ENCODE measurements at places on chromosomes 12 and 14.

GRCh38 chr12:56154246-56154771 lies 1.9 kb downstream of the MYL6B start:
- DNase-seq: no peak

DNA sequence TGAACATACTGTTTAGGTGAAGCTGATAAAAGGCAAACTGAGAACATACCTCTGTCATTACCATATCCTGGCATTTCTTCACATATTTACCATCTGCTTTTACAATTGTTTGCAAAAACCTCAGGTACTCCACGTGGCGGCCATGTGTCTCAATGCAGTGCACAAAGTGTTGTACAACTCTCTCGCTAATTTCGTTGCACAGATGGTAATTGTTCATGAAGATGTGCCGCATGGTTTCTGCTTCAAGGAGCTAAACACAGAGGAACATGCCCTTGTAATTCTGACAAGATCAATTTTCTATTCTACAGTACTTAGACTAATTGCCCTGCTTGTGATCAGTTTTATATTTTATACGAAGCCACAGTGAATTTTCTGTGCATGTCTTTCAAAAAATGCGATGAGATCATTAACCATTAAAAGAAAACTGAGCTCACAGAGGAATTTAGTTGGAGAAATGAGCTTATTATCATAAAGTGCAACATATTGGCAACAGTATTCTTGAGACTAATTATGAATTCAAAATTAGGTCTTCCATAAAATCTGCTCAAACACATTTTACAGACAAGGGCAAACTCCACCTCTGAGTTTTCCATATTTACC lies 233.8 kb downstream of the ITPR2 start:
- DNase-seq: no peak

GRCh38 chr14:62501021-62501750 lies 544.1 kb downstream of the KCNH5 start:
- DNase-seq: no peak

DNA sequence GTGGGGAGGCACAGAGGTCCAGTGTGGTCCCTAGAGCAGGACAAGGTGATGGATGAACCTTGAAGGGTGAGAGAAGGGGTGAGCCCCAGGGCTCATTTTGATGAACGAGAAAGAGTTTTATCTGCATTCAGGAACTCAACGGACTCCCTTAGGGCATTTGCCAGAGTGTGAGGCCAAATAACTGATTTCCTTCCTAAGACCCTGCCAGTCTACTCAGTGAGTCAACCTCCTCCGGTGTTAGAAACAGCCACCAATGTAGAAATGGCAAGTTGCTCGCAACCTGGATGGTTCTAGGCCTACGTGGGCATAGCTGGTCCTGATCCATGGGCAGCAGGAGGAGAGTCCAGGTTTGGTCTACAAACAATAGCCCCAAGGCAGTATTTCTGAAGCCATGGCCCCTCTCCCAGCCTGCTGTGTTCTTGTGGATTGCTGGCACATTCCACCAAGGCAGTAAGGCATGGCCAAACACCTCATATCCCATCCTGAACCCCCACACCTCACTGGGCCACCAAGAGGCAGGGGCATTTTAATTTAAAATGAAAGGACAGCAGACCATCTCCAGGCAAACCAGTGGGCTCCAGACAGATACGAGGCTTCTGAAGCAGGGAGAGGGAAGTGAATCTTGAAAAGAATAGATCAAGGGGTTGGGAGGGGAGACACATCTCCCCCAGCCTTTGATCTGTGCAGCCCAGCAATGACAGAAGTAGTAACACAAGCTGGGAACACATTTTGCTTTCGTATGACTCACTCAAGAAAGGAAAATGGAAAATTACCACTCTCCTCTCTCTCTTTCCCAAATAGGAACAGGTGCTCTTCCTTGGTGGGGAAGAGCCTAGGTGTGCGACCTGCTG lies 25.4 kb upstream of the TESC start:
- no peak for DNase-seq

DNA sequence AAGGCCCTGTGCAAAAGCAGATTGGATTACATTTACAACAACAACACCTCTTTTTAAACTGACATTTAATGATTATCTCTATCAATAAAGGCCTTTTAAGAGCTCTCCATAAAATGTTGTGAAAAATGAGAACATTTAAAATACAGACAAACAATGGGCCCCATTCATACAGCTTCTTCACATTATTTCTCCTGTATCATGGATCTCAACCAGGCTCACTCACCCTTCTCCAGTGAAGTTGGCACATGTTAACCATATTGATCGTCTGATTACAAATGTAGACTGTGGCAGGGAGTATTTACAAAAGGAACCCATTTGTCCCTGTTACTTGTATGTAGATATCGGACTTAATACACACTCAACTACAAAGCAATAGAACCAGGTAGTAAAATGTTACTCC lies 220.2 kb upstream of the BTG1 start:
- no peak for DNase-seq

- DNase-seq: no peak
These were observed 12.8 kb downstream of the DIP2B start for GRCh38 chr12:50517421-50518048.

DNA sequence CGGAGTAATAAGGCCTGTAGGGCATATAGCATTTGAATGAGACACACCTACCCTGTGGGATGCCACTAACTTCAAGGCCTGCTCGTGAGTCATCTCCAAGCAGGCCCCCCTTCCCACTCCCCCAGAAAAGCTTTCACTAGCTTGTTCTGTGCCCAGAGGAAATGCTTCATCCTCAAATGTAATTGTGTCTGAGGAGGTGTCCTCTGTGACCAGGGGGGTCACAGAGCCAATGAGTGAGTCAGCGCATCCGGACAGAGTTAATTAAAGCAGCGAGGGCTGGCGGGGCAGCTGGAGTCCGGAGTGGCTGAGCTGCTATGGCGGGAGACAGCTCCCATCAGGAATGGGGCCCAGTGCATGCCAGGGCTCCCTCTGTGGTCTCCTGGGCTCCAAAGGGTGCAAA lies 27.0 kb upstream of the ESRRB start:
- DNase-seq: peak; percentile 49

DNA sequence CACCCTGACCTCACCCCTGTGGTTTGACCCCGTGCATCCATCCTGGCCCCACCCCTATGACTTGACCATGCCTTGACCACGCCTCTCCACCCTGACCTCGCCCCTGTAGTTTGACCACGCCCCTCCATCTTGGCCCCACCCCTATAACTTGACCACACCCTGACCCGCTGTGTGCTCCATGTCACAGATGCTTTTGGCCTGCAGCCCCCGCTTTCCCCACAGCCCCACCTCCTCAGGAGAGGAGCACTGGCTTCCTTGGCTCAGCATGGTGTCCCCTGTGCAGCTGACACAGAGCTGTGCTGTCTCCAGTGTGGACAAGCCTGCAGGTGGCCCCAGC lies 269.9 kb upstream of the SFSWAP start:
- DNase-seq: no peak

DNA sequence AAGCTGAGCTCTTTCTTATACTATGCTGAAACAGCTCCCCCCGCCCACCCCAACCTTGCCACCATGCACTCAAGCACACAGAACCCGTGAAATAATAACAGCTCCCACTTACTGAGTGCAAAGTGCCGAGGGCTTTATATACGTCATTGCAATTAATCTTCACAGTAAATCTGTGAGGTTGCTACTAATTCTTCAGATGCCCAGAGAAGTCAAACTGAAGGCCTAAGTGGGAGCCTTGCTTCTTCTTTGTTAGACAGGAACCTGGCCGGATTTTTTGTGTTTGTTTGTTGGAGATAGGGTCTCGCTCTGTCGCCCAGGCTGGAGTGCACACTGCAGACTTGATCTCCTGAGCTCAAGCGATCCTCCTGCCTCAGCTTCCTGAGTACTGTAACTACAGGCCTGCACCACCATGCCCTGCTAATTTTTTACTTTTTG lies 34.0 kb downstream of the VCPKMT start:
- DNase-seq: no peak

DNA sequence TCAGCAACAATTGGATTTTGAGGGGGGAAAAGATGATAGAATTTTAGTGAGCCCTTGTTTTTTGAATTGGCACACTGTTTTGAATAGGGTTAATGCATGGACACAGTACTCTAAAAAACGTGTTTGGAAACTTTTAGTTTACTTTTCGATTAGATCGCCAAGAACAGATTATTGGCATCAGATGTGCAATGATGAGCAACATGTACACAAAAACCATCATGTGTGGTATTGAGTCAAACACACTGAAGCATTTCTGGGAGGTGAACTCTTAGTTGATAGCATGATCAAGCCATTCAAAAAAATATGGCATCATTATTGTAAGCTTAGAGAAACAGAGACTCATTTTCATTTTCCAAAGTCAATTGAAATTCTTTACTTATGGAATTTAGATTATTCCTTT lies 329.2 kb downstream of the ADAMTS20 start:
- DNase-seq: no peak

GRCh38 chr14:74569806-74570591 lies 42.0 kb downstream of the LTBP2 start:
- DNase-seq: no peak

DNA sequence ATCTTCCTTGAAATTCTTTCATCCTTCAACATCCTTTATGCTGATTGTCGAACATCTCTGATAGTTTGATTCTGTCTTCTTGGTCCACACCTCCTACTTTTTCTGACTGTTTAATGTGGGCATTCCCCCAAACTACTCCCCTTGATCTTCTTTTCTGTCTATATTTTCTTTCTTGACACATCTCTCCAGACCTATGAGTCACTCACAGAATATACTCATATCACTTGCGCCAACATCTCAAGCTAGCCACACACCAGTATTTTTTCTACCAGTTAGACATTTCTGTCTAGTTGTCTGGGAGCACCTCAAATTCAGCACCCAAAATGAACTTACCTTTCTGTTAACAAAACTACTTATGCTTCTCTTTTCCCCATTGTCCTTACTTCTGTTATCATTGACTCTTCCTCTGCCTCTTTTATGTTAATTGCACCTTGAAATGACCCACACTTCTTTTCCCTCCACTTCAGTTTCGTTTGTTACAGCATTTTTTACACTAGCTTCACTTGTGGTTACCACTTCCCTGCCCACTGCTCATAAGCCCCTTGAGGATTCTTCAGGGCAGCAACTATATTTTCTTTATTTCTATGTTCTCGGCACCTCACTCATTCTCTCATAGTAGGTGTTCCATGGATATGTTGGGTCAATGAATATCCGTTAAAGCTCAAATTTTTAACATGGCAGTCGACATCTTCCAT lies 33.5 kb downstream of the TSHR start:
- no peak for DNase-seq

DNA sequence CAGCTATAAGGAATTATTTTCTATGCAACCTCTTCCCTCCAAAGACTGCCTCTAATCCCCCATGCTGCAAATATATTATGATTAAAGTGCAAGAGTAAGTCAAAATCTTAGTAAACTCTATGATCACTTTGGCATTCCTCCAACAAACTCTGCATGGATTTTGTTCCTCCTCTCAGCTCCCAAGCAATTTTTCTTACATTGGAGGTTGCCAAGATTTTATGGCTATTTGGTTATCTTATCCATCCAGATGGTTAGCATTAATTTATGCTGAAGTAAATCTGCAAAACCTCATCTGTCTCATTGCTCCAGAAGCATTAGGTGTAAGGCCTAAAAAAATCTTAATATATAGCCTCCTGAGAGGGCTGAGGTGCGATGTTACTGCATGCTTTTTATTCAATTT lies 228.1 kb downstream of the CHST11 start:
- DNase-seq: no peak

- no peak for DNase-seq
These were observed 41.6 kb downstream of the DEGS2 start for GRCh38 chr14:100117633-100118395.

DNA sequence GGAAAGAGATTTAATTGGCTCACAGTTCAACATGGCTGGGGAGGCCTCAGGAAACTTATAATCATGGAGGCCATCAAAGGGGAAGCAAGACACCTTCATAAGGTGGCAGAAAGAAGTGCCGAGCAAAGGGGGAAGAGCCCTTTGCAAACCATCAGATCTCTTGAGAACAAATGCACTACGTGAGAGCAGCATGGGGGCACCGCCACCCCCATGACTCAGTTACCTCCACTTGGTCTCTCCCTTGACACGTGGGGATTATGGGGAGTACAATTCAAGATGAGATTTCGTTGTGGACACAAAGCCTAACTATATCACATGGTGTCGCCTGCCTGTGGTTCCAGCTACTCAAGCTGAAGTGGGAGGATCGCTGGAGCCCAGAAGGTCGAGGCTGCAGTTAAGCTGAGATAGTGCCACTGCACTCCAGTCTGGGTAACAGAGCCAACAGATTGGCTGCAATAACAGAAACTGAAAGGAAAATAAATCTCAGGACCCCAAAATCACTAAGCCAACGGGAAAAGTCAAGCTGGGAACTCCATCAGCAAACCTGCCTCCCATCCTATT lies 10.0 kb upstream of the CDCA4 start:
- no peak for DNase-seq

DNA sequence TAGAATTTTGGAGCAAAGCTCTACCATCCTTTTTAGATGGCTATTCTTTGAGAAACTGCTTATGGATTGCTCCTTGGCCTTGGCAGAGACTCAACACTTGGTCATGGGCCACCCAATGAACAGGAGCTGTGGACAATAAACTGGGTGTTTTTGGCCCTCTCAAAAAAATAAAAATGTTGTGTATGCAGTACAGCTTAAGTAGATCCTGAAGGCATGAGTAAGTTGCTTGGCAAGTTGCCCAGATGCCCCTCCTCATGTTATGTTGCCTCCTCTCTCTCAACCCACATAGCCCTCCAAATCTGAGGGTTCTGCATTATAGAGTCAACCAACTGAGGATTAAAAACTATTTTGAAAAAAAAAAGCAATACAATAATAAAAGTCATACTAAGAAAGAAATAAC lies 124.9 kb downstream of the ATP23 start:
- DNase-seq: no peak

GRCh38 chr12:73136386-73136785 lies 864.2 kb downstream of the TRHDE start:
- DNase-seq: no peak

DNA sequence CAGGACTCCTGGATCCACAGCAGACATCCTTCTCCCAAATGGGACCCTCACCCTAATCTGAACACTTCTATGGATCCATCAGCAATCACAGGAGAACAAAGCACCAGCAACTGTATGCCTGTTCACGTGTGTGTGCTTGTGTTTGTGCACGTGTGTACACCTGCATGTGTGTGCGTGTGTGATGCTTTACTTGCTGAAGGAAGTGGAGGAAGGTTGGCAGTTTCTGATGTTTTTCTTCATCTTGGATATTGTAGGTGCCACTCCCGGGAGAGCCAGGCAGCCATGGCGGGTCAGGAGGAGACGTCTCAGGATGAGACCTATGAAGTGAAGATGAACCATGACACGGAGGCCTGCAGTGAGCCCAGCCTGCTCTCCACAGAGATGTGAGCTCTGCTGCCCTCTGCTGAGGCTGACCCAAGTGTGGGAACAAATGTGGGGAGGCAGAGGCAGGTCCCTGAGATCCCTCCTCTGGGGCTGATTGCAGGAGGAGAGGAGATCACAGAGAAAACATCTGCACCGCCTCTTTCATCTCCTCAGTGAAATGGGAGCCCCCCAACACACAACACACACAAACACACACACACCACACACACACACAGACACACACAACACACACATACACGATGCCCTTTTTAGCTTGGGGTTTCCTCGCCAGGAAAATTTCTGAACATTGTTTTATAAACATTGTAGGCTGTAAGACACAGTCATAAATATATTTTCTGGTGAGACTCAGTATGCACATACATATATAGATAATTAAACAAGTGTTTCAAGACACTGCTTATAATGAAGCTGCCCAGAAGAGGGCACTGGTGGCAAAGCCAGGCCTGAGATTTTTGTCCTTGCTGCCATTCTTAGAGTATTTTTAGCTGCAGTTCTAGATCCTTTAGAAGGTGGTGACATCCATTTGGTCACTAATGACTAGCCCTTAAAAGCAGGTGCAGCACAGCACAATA lies 112.2 kb upstream of the FKBP4 start:
- DNase-seq: peak; percentile 78
